ENCODE measurements at places on chromosomes 5 and 9. TPM values are rescaled to one million over a fixed set of nuclear protein-coding genes. Genes with fewer than 3 reads are reported as not detected.

Gene PHF24
- total RNA-seq = 0.13 TPM

Gene ESM1
- total RNA-seq = 406 TPM

Gene NIM1K
- 0.53 TPM for total RNA-seq

Gene C5orf34
- 3.4 TPM for total RNA-seq

Gene GPRIN1
- 3.2 TPM for total RNA-seq

Gene UNC13B
- total RNA-seq = 34.3 TPM

Measured in aortic smooth muscle cell (primary cell).